ENCODE measurements at places on chromosomes 12 and 14.
A peak's percentile ranks its signal among the peaks of the same experiment; 100 is the strongest.

DNA sequence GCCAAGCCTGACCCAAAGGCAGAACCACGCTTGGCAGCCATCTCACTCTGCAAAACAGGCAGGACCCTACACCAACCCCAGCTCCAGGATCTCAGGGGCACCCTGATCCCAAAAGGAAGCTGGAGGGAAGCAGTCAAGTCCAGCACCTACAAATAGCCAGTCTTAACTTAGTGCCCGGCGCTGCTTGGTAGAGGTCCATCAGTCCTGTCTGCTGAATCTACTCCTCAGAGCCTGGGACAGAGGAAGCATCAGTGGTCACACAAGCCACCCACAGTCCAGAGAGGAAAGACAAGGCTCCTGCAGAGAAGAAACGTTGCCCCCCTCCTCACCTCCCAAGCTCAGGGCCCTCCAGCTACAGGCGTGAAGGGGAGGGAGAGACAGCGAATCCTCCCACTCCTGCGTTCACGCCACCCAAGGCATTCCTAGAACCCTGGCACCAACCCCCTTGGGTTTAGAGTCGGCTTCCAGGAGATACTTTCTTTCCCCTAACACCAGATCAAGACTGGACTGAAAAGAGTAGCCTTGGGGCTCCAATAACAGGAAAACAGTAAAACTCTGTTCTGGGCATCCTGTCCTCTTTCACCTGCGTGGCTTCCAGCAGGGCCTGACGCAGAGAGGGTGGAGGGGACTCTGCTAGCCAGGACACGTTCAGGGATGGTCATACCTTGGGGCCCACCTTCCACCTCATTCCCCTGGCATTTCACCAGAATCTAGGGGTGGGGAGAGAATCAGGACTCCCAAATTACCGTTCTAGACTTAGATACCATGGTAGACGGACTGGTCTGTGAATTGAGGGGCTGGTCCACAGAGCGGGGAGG is 1.2 kb downstream of the PXN start:
- no peak for DNase-seq

GRCh38 chr12:27257104-27257843 is 13.2 kb downstream of the STK38L start:
- peak; percentile 75 for DNase-seq

- DNase-seq: no peak
Observed at GRCh38 chr14:35333264-35333730, 41.1 kb downstream of the PSMA6 start.

DNA sequence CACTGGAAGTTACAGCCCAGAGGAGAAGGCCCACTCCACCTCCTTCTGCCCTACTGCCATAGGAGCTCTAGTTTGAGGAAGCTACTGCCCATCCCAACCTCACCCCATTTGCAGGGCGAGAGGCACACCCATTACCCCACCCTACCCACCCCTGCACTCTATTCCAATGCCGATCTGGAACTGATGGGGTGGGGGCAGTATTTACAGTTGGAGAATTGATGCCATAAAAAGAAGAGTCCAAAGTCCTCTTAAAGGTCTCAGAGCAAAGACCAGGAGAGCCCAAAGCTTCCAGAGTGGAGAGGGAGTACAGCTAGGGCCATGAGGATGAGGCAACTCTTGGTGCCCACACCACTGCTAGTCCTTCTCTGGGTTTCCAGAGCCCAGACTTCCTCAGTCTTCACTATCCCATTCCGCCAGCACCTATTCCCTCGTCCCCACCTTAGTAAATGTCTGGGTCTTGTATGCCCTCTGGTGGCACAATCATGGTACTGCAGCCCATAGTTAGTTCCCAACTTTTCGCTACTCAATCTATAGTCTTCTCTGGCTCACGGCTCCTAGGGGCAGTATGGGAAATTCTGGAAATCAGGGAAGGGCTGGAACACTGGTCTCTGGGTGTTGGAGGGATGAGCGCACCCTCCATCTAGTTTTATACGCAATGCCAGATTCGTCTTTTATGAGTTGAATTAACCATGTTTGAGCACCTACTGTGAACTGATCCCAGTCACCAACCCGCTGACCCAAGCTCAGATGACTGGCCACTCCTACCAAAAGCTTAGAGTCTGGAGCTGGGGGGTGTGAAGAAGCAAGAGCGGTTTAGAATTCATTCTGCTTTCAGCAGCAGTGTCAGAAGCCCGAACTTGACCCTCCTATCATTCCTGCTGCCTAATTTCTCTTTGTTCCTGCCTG is 6.9 kb upstream of the ADCY6 start:
- DNase-seq: peak; percentile 81

GRCh38 chr12:109191621-109192250 is 75.3 kb downstream of the ACACB start:
- peak; percentile 13 for DNase-seq

GRCh38 chr14:100994082-100994481 is 90.6 kb upstream of the RTL1 start:
- DNase-seq: peak; percentile 65

DNA sequence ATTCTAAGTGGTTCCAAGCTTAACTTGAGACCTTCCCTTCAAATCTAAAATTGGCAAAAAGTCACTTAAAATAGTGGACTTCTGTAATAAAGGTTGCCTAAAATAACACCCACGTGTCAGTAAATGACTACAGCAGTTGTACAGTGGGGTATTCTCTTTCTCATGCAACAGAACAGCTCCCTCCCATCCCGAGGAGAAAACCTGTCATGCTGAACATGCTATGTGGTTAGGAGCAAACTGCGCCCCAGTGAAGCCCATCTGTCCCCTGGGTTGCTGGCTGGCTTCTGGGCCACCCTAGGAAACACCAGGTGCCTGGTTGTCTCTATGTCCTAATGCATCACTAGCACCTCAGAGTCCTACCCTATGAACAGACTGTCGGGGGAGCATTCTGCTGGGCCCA is 2.7 kb downstream of the BTBD6 start:
- no peak for DNase-seq

DNA sequence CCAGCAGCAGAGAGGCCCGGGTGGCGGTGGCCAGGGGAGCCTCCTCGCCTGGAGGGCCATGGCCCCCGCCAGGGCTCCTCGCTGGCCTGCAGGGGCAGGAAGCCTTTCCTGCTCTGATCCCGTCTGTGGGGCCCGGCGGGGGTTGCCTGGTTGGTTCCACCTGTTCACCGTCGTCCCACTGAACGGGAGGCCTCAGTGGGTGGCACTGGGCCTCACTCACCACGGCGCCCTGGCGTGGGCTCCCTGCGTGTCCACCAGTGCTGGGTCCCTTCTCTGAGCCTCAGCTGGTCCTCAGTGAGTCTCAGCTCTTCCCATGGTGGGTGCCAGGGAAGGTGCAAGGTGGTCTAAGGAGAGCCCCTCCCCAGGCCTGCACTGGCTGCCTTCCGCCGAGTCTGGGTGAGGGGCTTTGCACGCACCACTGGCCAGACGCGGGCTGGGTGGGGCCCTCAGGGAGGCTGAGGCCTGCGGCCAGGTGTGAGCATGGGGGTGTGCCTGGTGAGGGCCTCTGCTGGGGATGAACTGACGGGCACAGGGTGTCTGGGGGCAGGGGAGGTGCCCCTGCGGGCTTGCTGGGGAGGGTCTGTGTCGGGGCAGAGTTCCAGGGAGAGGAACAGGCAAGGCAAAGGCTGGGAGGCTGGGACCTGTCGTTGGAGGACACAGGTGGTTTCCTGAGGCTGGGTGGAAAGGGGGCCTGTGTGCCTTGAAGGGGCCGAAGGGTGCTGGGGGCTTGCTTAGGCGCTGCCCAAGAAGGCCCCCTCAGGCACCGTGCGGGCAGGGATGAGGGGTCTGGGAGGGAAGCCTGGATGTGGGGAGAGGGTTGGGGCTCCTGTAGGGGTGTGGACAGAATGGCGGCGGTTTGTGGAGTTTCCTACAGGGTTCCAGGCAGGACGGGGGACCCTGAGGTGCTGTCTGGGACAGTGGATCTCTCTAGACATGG is 339.8 kb downstream of the TMEM121 start:
- no peak for DNase-seq

- peak; percentile 64 for DNase-seq
Observed at GRCh38 chr12:96516472-96517430, 27.4 kb downstream of the CFAP54 start.

DNA sequence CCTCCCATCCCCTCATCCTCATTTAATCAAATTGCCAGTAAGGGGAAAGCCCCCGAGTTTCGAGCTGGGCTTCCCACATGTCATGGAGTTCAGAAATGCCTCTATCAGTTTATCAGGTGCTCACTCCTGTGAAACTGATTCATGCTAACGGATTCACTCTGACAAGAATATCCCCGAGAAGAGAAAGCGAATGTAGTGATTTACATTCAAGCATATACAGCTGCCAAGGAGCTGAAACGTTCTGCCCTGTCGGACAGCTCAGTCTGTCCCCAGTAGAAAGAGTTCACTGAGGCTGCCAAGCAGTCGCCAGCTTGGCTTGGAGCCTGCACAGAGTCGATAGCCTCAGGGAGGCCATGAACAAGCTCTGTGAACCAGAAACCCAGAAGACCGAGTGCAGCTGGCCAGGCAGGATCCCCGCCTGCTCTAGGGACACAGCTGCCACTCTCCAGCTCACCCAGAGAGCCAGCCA is 88.4 kb downstream of the TMCC3 start:
- DNase-seq: no peak

GRCh38 chr14:102171173-102172020 is 31.7 kb downstream of the WDR20 start:
- no peak for DNase-seq

DNA sequence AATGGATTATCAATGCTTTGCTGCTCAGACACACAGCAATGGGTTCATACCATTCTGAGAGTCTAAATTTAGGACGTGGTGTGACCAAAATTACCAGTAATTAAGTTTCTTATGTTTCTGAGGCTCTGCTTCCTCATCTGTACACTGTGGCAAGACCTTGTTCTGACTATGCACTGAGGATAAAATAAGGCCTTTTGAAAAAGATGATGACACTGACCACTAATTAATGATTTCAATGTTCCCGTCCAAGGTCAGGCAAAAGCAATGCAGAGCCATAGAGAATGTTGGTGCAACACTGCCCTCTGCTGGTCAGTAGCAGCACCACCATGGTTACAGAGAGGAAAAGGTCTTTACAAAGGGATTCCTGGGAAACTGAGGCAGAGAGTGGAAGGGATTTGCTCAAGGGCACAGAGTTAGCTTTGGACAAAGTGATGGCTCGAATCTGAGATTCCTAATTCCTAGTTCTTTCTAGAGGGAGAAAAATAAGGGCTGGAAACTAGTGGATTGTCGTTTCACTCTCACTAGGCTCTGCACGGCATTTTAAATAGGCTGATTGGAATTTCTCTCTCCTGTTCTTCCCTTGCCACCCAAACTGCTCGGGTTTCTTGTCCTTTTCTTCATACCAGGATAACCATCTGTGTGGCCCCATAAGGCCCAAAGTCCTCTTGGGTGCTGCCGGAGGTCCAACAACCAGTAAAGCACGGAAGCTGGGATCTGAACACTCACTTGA is 22.3 kb upstream of the P2RX7 start:
- DNase-seq: peak; percentile 63

GRCh38 chr14:106826833-106827369 is 1300.5 kb downstream of the TMEM121 start:
- no peak for DNase-seq

- peak; percentile 21 for DNase-seq
Observed at GRCh38 chr14:90658541-90658967, 157.7 kb downstream of the TTC7B start.

- DNase-seq: peak; percentile 73
Observed at GRCh38 chr12:68899251-68899771, 33.7 kb downstream of the CPM start.

DNA sequence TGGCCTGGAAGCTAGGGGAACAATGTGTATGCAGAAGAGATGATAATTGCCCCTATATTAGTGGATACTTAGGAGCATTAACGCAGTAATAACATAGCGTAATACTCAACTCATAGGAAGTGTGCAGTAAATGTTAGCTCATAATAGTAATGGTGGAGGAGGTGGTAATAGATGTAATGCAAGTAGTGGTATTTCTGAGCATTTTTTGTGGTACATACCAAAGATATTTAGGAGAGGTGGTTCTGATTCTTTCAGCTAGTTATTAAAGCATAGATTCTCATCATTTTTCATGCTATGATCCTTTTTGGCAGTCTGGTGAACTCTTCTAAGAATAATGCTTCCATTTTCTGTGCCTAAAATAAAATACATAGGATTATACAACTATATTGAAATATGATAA is 233.1 kb downstream of the PTPRO start:
- peak; percentile 69 for DNase-seq

- DNase-seq: no peak
Observed at GRCh38 chr12:107362960-107363359, 269.6 kb upstream of the CRY1 start.

GRCh38 chr12:94873734-94874517 is 129.6 kb downstream of the NDUFA12 start:
- no peak for DNase-seq

- no peak for DNase-seq
Observed at GRCh38 chr14:35235840-35236239, 56.3 kb upstream of the PSMA6 start.

DNA sequence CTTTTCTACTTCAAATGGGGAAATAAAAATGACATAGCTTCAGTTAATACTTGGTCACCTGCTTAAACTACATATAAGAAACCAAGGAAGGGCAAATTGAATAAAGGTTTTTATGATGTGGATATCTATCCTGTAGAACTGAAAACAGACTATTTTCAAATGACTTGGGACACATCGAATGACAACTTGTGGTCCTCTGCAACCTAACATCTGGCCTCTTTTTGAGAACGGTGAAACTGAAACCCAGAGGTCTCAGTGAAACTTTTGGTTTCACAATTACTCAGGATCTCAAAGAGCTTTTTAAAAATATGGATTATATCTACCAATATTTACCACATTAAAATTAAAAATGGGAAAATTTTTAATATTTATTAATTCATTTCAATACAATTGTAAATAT is 65.2 kb downstream of the PPP2R5E start:
- no peak for DNase-seq

GRCh38 chr12:76508128-76508980 is 51.2 kb downstream of the OSBPL8 start:
- DNase-seq: no peak

- no peak for DNase-seq
Observed at GRCh38 chr12:5688226-5688625, 256.3 kb downstream of the NTF3 start.

GRCh38 chr14:79274641-79275291 is 936.5 kb downstream of the DIO2 start:
- no peak for DNase-seq

DNA sequence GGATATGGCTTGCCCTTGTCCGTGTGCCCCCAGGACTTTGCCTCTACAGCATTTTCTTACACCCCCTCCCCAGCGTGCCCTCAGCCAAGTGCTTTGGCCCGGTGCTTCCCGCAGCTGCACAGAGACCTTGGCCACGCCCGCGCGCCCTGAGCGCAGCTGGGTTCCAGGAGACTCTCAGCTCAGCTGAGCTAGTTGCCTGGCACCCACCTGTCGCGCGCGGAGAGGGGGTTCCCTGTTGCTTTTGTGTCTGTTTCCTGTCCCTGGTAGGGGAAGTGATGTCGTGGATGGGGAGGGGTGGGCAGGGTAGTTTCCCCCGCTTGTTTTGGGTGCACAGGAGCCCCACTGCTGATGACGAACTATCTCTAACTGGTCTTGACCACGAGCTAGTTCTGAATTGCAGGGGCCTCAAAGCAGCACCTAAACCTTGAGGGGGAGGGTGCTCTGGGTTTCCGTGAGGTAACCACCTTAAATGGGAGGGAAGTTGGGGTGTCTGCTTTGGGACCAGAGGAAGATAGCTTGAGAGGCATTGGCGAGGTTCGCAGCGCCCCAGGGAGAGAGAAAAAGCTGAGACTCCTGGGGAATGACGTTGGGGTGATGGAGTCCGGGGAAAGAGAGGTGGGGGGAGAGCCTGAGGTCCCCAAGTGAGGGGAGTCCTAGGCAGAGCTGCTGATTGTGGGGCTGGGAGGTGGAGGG is 1.5 kb downstream of the DIO3 start:
- DNase-seq: no peak

Data from fibroblast of skin of back (primary cell).